ENCODE measurements at places on chromosomes 2 and 18. TPM values are rescaled to one million over a fixed set of nuclear protein-coding genes. Genes with fewer than 3 reads are reported as not detected.

The PDE1A gene
- total RNA-seq, result 5.2 TPM

- no peak for DNase-seq
These were observed 456.9 kb upstream of the TNP1 start for GRCh38 chr2:217316743-217317142.

DNA sequence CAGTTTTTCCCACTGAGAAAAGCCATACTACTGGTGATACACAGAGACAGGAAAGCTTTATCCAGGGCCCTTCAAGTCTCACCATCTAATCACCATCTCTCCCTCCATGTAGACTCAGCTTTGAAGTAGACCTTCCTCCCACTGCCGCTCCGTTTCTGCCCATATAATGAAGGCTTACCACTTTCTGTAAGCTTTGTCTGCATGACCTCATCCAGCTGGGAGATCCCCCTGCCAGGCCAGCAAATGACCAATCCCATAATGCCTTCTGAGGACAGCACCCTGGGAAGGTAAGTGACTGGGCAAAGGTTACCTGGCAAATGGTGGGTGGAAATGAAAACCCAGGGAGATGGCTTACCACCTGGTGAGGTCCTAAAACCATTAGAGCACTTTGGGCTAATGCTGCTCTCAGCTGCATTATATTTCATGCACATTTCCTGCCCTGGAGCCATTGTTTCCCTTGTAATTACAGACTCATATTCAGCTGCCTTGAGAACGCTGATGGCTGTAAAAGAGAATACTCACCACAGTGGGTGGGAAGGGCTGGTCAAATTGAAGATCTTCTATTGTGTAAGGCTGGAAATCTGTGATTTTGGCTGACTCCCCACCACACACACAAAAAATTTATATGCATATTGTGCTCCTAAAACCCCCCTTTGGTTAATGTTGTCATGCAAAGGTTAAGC lies 350.7 kb upstream of the SYT4 start:
- DNase-seq, result no peak

The CYP27C1 gene
- not detected for total RNA-seq

- DNase-seq, result no peak
These were observed 45.5 kb downstream of the DDX1 start for GRCh38 chr2:15636972-15637785.

All from lower lobe of right lung (tissue), 2 donors.